NCI-H510A (cell line): ENCODE measurements at places on chromosomes 13 and 19.

DNA sequence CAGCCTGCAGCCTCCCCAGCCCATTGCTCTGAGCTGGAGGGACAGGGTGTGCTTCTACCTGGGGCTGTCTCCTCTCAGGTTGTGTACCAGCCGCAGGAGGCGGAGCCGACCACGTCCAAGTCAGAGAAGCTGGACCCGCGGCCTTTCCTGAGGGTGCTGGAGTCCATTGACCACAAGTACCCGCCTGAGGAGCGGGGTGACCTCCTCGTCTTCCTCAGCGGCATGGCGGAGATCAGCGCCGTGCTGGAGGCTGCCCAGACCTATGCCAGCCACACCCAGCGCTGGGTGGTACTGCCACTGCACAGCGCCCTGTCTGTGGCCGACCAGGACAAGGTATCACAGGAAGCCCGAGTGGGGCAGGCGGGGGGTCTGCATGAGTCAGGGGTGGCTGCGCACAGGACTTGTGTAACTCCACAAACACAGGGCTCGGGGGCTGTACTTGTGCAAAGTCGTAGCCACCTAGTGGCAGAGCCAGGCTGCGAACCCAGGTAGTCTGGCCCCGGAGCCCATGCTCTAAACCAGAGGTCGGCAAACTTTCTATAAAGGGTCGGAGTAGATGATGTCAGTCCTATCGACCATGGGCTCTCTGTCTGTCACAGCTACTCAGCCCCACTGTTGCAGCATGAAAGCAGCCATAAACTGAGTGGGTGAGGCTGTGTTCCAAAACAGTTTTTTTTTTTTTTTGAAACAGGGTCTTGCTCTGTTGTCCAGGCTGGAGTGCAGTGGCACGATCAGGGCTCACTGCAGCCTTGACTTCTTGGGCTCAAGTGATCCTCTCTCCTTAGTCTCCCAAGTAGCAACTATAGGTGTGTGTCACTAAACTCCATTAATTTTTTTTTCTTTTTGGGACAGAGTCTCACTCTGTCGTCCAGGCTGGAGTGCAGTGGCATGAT, 8.9 kb downstream of the DHX34 start:
- no peak for DNase-seq

DNA sequence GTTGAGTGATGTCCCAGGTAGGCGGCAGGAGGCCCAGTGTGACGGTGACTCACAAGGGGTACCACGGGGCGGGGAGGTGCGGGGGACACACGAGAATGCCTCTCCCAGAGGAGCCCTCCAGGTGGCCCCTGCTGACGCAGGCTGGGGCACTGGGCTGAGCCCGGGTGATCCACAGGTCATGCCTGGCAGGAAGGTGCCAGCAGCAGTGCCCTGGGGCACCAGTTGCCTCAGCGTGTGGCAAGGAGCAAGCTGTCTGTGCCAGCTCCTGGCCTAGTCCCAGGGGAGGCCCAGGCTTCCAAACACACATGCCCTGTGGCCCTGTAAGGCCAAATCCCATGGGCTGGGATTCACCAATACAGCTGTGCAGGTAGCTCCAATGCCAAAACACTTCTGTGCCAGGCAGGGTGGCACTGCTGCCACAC, 28.0 kb downstream of the AKT2 start:
- DNase-seq: no peak

- DNase-seq: no peak
Observed at GRCh38 chr19:48419158-48419920, 25.9 kb downstream of the GRIN2D start.

GRCh38 chr13:38635030-38635429, 51.8 kb upstream of the FREM2 start:
- no peak for DNase-seq

DNA sequence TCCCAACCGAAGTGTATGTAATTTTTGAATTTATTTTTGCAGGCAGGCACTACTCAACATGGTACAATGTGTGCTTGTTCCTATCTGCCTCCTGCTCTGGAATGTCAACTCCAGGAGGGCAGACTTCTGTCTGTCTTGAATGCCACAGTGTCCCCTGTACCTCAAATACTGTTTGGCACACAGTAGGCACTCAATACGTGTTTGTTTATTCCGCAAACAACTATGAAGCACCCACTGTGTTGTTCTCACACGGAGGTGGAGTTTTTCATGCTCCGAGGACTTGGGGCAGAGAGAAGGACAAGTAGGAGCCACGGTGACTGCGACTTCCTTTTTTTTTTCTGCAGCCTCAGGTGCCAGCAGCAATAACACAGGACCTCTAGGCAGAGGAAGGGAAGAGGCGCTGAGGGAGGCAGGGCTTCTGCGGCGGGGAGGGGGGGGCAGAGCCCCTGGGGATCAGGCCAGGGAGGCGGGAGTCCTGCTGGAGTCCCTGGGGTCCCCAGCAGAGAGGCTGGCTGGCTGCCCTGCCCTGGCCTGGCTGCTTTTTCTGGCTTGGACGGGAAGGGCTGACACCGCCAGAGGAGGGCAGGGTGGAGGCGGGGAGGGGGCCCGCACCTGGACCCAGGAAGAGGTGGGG, 29.3 kb upstream of the TNFAIP8L1 start:
- no peak for DNase-seq

- no peak for DNase-seq
Observed at GRCh38 chr13:99991013-99991827, 9.6 kb downstream of the ZIC2 start.

- DNase-seq: no peak
Observed at GRCh38 chr13:22107549-22107948, 436.7 kb downstream of the FGF9 start.
